Activated T-cell treated with anti-CD3 and anti-CD28 coated beads for 48 hours (primary cell): ENCODE measurements at places on chromosomes 1 and 21.

DNA sequence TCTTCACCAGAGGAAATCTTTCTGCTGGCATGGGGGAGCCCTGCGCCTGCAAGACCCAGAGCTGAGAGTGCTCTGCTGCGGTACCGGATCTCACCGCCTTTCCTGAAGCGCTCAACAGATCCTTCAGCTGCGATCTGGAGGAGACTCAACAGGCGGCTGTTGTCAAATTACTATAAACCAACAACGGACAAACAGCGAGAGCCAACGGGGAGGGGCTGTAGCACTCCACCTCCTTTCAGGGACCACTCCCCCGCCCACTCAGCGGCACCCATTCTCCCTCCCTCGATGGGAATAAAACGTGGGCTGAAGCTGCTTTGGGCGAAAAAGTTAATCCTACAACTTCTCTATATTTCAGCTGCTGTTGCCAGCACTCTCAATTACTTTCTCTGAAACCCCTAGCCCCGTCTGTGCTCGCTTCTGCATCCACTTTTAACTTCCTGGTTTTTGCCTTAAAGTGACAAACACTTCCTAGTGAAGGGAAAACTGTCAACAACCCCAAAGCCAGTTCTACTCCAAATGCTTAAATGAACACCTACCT, at the start of gene FMO5:
TSS of gene FMO5 (minus strand) at position 147 of the 538 bp plus-strand sequence. CDS start 310 bp downstream, outside the sequence.
- peak; percentile 27 for DNase-seq

DNA sequence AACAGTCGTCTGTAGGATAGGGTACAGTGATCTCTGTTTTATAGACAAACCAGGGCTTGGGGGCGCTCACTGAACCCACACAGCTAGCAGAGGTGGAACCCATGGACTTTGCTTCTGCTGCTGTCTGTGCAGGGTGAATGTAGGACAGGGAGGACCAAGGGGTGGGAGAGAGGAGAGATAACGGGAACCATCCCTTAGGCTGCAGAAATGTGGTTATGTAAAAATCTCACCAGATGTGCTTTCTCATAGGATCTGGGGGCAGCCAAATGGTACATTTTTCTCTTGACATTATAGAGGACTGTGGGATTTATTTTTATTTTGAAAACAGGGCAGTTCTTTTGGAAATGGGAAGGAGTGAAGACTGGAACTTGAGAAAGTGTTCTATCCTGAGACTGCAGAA, 8.7 kb downstream of the NFASC start:
- DNase-seq = no peak

- no peak for DNase-seq
Observed at GRCh38 chr1:207956986-207957385, 46.1 kb upstream of the CD34 start.

DNA sequence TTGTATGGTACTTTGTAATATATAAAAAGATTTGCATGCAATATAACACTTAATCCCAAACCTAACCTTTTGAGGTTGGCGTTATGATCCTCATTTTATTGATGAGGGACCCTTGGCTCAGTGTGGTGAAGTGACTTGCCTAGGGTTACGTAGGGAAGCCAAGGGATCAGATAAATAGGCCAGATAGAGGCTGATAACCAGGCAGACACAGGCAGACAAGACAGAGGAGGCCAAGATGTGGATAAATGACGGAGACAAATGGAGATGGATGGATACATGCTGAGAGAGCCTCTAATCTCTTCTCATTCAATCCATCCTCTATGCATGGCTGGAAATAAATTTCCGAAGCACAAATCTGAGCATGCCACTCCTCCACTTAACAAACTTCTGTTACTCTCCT, 136.9 kb upstream of the SPATA6 start:
- DNase-seq = no peak

- no peak for DNase-seq
Observed at GRCh38 chr1:95138223-95138622, 21.1 kb downstream of the TLCD4 start.

DNA sequence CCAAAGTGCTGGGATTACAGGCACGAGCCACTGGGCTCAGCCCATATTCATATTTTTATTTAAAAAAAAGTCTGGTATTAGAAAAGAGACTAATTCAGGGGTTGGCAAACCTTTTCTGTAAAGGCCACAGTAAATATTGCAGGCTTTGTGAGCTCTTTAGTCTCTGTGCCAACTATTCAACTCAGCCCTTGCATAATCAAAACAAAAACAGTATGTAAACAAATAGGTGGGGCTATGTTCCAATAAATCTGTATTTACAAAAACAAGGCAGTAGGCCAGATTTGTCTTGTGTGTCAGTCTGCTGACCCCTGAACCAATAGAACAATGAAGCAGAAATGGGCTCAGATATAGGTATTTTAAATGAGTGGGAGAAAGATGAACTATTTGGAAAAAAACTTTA, 49.3 kb downstream of the CDC42BPA start:
- DNase-seq = no peak

DNA sequence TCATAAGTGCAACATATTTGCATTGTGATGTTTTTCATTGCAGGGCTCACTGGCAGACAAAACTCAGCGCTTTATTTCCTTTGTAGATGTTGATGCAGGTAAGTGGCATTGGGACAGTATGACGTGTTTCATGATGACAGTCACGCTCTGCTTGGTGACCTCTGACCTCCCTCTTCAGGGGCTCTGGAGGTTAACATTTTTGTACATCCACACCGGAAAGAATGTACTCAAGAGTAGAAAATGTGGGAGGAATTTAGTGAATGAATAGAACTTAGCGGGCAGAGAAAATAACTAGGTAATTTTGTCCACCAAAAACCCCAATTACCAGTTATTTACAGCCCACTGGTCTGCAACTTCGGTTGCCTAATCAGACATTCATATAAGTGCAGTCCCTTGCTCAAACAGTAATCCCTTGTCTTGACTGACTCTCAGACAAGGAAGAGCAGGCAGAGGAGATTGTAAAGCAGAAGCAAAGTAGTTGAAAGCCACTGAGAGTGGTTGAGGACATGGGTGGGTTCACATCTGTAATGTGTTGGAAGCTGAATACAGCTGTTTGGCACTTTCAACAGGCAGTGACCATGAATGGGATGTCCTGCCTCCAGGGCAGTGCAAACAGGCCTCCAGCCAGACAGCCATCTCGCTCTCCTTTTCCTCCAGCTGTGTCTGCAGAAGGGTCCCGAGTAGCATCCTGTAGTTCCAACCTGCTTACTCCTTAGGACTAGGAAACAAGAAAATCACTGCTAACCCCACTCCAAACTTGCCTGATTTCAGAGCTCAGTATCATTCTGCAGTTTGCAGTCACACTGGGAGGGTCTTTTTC, 188.9 kb downstream of the NRIP1 start:
- no peak for DNase-seq

DNA sequence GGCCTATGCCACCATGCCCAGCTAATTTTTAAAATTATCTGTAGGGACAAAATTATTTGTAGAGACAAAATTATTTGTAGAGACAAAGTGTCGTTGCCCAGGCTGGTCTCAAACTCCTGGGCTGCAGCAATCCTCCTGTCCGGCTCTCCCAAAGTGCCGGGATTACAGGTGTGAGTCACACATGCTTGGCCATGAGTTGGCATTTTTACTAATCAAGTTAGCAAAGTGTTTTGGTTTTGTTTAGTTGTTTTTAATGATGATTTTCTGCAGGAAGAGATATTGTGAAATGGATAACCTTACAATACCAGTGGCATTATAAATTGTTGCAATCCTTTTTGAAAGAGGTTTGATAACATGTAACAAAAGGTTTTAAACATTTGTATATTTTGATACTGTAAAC, 65.3 kb upstream of the MAGI3 start:
- DNase-seq = no peak

DNA sequence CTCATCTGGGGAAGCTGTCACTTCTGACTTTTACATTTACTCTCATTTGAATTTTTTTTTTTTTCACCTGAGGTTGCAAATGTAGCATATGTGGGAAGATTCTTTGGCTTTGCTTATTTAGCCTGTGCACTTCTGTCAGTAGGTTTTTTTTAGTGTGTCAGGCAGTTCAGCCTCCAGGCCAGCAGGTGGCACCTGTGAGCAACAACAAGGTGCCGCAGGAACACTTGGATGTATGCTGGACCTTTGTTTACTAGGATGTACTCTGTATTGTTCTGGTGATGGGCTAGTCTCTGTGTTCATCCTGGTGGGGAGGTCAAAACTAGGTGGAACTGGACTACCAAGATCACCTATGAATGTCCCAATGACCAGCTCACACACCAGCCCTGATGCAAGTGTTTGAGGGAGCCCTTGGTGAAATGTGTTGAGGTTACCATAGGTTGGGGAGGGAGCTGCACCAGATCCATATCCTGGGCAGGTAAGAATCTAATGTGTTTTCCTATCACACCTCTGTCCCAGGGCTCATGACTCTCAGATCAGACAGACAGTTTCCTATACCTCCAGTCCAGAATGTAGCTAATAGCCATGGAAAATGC, 618.2 kb downstream of the BRINP3 start:
- peak; percentile 11 for DNase-seq
